ENCODE measurements at places on chromosomes 7 and 10.

DNA sequence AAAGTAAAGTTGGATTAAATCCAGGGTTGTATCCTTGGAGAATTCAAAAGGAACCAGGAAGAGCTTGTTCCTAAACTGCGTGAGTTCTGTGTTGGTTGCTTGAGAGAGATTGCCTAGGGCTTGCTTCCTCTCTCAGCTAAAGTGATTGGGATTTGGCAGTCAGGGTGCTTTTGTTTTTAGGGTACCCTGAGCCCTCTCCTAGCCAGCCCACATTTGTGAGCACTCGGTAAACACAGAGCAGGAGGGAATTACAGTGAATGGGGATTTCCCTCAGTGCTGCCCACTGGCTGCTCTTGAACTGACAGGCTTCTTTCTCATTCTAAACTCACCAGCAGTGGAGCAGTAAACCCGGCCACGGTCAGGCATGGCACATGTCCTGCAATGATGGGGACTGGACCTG lies 146.9 kb downstream of the TPST1 start:
- DNase-seq: no peak

- no peak for DNase-seq
Observed at GRCh38 chr7:37310327-37311080, 138.2 kb downstream of the ELMO1 start.

GRCh38 chr10:88851706-88852105 lies at the start of gene ANKRD22:
Gene ANKRD22 (minus strand): TSS chr10:88851844. CDS start chr10:88851607, 237 bp downstream.
- DNase-seq: no peak

- DNase-seq: no peak
Observed at GRCh38 chr7:86932038-86932512, 127.4 kb downstream of the ELAPOR2 start.

DNA sequence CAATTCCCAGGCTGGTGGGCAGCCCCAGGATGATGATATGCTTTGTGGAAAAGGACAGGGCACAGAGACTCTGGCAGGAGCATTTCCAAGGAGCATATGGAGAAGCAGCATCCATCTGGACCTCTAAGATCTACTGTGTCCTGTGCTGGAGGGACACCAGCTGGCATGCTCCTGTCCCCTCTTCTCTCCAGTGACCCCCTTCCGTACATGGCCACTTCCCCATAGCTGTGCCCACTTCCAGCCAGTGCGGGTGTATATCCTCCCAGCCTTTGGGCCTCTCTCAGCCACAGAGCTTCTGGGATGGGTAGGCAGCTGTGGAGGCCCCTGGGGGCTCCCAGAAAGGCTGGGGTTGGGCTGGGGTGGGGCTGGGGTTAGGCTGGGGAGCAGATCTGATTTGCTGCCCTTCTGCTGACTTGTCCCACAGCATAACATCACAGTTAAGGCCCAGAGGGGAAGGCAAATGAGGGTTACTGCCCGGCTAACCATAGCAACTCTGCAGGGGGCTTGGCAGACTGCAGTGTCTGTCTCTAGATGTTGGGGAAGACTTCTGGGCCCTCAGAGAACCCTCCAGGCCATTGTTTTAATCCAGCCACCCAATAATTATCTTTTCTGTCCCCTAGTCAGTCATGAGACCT lies 6.3 kb downstream of the NPFFR1 start:
- DNase-seq: no peak

DNA sequence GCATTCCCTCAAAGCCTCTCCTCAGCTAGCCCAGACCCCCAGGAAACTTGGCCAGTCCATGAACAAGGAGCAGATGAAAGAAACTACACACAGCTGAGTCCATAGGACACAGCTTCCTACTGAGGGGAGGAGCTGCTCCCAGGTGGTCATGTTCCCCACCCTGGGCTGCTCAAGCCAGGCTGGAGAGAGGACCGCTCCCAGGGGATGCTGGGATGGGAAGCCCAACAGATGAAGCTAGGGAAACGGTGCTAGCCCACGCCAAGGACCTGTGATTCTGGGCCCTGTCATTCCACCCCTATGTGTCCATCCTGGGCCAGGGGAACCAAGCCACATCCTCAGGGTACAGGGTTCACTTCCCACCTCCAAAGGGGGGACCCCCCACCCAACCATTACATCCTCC lies 19.0 kb downstream of the KCNH2 start:
- no peak for DNase-seq

DNA sequence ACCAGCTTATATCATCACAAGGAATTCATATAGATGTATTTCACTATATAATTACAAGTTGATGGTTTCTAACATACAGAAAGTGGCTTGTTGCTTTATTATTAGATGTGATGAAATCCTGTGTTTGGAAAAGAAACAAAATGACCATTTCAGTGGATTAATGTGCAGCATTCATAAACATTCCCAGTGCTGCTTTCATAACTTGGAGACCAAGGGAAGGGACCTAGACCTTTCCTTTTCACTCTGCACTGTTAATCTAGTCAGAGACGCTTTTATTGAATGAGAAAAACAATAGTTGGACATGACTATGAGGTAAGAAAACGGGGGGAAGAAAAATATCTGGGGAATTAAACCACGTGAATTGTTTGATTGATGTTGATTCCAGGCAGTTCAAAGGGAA lies 160.0 kb downstream of the HDAC9 start:
- no peak for DNase-seq
